Stimulated activated CD4-positive, alpha-beta T cell treated with anti-CD3 and anti-CD28 coated beads, Interleukin-12 subunit alpha, Interleukin-12 subunit beta, amount 100 ng/mL, for 4 hours (primary cell): ENCODE measurements at places on chromosomes 6 and 20.

- no peak for DNase-seq
These were observed 434.1 kb downstream of the RFPL4B start for GRCh38 chr6:112781241-112781640.

DNA sequence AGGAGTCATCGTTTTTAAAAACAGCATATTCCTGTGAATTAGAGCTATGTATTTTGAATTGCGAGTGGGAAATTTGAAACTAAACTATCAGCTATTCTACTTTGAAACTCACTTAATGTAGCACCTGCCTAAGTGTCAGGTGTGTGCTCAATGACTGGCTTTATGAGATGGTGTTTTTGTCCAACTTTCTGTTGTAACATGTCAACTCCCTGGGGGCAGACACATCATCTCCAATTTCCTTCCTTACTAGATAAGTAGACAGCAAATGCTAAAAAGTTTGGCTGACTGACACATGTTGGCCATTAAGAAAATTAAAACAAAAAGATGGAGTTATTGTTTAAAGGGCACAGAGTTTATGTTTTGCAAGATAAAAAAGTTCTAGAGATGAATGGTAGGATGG lies 226.9 kb downstream of the TFAP2B start:
- DNase-seq: no peak

DNA sequence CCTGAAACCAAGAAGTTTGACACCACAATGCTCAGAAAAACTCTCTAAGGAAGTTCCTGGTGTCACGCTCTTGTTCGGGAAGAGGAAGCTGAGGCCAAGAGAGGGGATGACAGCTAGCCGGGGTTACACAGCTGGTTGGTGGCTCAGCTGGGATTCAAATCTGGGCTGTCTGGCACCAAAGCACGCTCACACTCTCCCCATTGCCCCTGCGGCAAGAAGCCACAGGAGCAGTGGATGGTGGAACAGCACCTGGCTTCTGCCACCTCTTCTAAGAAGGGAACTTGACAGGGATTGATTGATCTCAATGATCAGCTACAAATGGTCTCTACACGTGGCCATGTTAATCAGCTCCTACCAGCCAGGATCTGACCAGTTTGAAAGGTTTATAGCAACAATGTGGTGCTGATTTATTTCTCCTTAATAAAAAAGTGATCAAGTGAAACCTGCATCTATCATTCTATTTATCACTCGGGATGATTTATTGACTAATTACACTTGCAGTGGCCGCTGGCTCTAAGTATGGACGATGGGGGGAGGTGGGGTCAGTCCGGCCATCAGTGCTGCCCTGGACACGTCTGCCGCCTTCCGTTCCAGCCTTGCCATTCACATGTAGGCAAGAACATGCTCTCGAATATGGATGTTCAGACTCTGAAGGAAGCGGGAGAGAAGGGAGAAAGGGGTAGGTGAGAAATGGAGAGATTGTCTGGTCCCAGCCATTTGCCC lies 71.9 kb upstream of the TOP1 start:
- DNase-seq: no peak

DNA sequence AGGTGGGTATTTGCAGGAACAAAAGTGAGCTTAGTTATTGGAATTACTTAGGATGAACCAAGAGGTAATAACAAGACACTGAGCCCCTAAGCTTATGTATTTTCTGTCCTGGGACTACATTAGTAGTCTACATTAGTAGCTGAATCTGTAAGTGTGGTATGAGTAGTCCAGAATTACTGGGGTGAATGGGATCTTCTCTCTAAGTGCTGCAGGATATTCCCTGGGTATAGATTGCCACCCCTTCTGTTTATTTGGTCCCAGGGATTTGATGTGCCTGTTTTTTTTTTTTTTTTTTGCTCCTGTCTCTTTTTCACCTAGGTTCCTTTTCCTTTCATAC lies 5.9 kb downstream of the CD2AP start:
- no peak for DNase-seq

GRCh38 chr20:36469973-36470372 lies 71.3 kb upstream of the MYL9 start:
- no peak for DNase-seq

- DNase-seq: no peak
These were observed 190.2 kb upstream of the SSTR4 start for GRCh38 chr20:22844959-22845358.

DNA sequence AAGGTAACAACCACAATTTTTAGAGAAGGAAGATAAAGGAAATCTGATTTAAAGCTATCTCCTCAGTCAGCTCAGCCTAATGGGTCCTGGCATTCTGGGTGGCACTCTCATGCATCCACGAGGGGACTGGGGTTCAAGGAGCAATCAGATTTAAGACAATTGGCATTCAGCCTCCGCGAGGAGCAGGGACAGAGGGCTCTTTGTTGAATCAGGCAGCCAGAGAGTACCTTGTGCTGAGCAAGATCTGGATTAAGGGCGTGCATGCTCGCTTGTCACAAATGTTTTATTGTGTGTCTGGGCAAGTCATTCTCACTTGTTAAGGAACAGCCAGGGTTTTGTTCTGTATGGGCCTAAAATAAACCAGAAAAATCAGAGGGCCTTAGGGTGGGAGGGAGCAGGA lies 475.3 kb upstream of the NRSN1 start:
- DNase-seq: no peak

DNA sequence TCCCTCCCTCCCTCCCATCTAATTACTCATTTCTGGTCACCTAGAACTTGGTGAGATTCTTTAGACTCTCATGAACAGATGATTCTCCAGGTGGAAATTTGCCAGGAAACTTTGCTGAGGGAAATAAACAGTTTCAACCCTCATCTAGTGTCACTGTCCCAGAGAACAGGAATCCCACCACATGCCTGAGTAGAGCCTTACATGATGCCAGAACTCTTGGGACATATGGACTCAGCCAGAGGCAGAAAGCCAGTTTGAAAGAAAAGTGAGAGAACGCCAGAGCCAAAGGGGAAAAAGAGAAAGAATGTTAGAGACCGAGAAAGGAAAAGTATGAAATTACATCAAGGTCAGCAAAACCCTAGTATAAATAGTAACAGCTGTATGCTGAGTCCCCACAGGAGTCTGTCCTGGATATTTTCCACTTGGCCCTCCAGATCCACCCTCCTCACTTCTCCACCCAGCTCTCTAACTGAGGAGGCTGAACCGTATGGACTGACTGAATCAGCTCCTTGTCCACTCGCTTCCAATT lies 127.5 kb upstream of the COL21A1 start:
- DNase-seq: no peak

DNA sequence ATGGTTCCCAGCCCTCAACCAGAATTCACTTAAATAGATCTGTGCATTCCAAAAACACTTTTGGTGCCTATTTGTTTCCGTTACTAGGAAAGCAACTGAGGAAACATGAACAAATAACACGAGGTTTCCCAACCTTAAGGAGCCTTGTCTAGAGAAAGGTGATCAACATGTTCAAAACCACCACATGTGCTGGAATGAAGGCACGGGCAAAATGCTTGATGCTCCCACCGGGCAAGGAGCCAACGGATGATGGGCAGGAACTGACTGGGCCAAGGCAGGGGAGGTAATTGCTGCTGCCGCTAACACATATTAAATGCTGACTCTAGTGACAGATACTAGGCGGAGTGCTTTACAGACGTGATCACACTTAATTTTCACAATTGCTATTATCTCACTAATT lies 2.5 kb downstream of the MYLK4 start:
- DNase-seq: no peak

DNA sequence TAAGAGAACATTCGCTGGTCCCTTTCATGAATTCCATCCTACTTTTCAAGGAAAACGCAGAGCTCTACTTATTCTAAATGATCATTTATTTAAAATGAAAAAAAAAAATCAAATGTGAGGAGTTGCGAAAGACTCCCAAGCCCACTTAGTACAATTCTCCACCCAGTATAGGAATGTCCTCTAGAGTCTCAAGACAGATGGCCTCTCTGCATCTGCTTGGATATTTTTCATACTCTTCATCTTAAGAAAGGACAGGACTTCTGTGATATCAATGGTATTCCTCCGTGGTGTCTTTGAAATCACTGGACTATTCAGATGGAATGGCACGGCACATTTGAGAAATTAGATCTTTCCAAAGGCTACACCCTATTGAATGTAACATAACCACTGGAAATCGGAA lies 107.1 kb downstream of the PTPRK start:
- DNase-seq: no peak

- DNase-seq: peak; percentile 71
These were observed 11.7 kb upstream of the FAM83C start for GRCh38 chr20:35303735-35304491.

- no peak for DNase-seq
These were observed 5.3 kb upstream of the ANKRD66 start for GRCh38 chr6:46741482-46741881.

- DNase-seq: no peak
These were observed 37.5 kb upstream of the BEND3 start for GRCh38 chr6:107152638-107153430.
